Activated CD8-positive, alpha-beta memory T cell treated with anti-CD3 and anti-CD28 coated beads for 48 hours (primary cell): ENCODE measurements at places on chromosomes 7 and 10.

GRCh38 chr7:116522247-116522646 is 2.6 kb upstream of the CAV1 start:
- DNase-seq = no peak

- DNase-seq = no peak
Measured at GRCh38 chr7:92680442-92680841, 90.3 kb upstream of the FAM133B start.

GRCh38 chr7:26670290-26670689 is 194.1 kb downstream of the SKAP2 start:
- no peak for DNase-seq

GRCh38 chr7:20064974-20065862 is 152.0 kb downstream of the MACC1 start:
- no peak for DNase-seq

DNA sequence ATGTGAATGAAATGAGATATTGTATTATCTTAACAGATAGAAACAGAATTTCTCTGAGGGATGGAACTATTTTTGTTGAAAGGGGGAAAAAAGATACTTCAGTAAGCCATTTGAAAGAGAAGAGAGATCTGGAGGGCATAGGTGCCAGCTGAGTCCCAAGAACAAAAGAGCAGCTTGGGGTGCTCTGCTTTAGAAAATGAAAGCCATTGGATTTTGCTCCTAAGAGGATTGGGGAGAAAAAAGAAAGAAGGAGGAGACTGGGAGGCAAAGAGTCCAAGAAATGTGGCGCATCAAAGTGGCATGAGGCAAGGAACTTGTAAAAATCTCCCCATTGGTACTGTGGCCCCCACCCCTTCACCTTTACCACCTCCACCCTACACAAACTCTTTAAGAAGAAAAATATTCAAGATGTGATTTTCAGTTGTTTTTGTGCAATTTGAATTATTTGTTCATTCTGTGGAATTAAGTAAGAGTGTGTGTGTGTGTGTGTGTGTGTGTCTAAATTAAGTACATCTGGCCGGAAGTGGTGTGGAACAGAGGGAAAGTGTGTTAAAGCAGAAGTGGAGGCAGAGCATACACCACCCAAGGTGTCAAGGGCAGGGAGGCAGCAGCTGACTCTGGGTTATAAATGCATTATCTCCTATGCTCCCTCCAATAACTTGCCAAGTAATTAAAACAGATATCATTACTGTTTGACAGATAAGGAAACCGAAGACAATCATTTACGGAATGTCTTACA is 9.9 kb upstream of the GNAI1 start:
- no peak for DNase-seq

DNA sequence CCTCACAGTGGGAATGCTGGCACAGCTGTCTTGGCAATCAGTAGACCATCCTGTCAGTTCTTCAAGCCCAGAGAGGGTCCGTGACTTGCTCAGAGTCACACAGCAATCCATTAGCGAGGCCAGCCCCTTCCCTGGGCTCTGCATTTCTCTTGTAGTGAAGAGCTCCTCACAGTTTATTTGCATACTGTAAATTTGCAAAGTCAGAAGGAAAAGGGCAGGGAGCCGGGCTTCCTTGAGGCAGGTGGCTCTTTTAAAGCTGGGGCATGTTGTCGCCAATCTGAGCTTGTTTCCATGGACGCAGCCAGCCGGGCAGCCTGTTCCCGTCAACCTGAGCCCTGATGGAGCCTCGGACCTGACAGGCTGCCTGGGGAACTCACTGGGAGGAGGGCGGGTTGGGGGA is 123.4 kb downstream of the CUX1 start:
- DNase-seq = no peak

GRCh38 chr7:129238546-129238945 is 13.7 kb downstream of the AHCYL2 start:
- DNase-seq = no peak

DNA sequence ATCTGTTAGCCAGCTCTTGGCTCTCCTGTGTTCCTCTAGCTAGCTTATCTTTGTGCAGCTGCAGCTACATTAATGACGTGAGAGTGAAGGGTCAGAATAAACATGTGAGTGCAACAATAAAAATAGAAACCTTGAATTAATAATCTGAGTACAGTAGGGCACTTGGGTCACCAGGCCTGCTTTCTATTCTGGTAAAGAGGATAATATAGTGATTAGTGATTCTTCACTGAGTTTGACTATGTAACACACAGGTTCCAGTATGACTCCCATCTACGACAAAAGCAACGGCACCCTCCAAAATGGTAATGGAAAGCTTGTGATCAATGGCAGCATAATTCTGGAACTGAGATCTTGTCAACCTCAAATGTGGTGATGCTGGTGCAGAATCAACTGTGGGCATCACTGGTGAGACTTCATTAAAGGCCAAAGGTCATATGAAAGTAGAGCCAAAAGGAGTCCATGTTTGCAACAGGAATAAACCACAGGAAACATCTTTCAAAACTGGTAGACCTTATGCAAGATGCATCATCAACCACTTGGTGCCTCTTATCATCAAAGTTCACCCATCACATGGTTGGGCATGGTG is 77.6 kb downstream of the NRBF2 start:
- no peak for DNase-seq

DNA sequence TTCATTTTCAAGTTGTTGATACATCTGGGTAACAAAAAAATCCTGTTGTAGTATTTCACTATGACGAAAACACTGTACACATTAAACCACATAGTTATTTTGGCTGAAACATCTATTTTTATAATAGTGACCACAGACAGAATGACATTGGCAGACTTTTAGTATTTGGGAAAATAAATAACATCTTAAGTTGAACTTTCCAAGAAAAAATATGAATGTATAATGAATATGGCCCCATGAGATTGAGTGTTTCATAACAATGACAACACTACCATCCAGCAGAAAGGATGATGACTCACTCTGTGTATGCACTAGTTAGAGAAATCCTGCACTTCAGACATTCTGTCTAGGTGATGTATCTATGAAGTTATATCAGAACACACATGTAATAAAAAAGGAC is 118.1 kb downstream of the SEMA3D start:
- DNase-seq = no peak
